ENCODE measurements at places on chromosomes 7 and 10.

DNA sequence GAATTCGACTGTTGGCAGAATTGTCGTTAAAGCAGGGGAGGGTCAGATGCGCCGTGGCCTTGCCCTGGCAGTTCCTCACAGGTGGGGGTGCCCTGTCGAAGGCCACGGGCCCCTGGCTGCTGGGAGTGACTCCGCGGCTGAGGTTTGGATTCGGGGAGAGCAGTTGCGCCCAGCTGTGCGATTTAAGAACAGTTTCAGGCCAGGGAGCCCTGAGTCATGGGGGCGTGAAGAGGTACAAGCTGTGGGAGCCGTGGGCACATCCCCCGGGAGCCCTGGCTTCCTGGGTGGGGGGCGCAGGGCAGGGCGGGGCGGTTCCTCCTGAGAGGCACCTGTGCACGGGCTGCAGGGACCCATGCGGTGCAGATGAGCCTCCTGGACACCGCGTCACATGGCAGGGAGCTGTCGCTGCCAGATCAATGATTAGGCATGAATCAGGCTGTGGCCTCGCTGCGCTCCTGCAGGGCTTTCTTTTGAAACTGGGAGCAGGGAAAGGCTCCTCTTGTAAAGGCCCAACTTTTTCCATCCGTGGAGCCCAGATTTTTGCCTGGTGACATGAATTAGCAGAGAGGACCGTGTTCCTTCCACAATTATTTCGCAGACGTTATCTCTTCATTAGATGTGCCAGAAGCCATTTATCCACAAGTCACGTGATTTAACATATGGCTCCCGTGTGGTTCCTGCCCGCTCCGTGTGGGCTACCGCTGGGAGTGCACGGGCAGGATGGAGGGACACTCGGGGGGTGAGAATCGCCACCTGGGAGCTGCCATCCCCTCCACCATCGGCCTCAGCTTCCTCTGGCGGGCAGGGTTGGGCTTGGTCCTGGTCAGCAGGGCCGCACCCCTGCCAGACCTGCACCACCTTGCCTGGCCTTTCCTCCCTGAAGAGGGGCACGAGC, 918 bp downstream of the PWWP2B start:
- peak; percentile 78 for DNase-seq
- no peaks in the 10 kb centered on the region for H3K36me3 ChIP-seq
- H3K27ac ChIP-seq, result peak overlapping the region; percentile 84
- H3K27me3 ChIP-seq, result peaks cover 6% of the 10 kb centered on the region
- H3K4me3 ChIP-seq, result peak overlapping the region; percentile 85

GRCh38 chr7:132269718-132270117, 306.6 kb downstream of the PLXNA4 start:
- H3K4me1 ChIP-seq, result no peaks in the 10 kb centered on the region
- H3K4me3 ChIP-seq, result no peak overlapping the region
- peaks cover 2% of the 10 kb centered on the region for H3K27me3 ChIP-seq
- H3K27ac ChIP-seq, result no peak overlapping the region
- H3K36me3 ChIP-seq, result no peaks in the 10 kb centered on the region

DNA sequence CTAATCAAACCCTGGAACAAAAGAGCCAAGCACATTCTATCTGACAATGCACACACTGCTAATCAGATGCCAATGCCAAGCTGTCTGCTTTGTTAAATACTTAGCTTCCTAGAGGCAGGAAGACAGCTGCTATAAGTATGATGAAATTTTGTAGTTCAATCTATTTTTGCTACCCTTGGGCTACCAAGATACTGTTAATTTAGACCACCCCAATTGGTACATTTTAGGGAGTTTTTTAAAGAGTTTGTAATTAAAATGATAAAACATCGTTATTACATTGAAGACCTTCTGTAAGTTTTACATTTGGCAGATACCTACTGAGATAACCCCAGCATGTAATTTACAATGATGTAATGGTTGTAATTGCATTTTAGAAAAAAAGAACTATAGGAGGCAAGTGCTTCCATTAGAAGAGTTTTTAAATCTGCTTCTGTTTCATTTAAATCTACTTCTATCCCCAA, 268.5 kb downstream of the ADK start:
- DNase-seq, result no peak
- H3K27ac ChIP-seq, result no peak overlapping the region
- H3K4me1 ChIP-seq, result peaks cover 6% of the 10 kb centered on the region

- H3K4me1 ChIP-seq, result no peaks in the 10 kb centered on the region
- H3K27me3 ChIP-seq, result peaks cover 30% of the 10 kb centered on the region
- H3K27ac ChIP-seq, result no peak overlapping the region
Measured at GRCh38 chr7:141042222-141043193, 27.8 kb upstream of the MRPS33 start.

GRCh38 chr10:133230387-133231195, 574 bp downstream of the UTF1 start:
- H3K4me1 ChIP-seq, result peaks cover 19% of the 10 kb centered on the region
- H3K4me3 ChIP-seq, result no peak overlapping the region
- peak; percentile 69 for DNase-seq
- H3K27me3 ChIP-seq, result peaks cover 58% of the 10 kb centered on the region

- no peaks in the 10 kb centered on the region for H3K27me3 ChIP-seq
- H3K4me3 ChIP-seq, result no peak overlapping the region
- no peaks in the 10 kb centered on the region for H3K36me3 ChIP-seq
- no peaks in the 10 kb centered on the region for H3K4me1 ChIP-seq
- H3K27ac ChIP-seq, result no peak overlapping the region
Measured at GRCh38 chr10:1577945-1578344, 159.4 kb downstream of the ADARB2 start.

DNA sequence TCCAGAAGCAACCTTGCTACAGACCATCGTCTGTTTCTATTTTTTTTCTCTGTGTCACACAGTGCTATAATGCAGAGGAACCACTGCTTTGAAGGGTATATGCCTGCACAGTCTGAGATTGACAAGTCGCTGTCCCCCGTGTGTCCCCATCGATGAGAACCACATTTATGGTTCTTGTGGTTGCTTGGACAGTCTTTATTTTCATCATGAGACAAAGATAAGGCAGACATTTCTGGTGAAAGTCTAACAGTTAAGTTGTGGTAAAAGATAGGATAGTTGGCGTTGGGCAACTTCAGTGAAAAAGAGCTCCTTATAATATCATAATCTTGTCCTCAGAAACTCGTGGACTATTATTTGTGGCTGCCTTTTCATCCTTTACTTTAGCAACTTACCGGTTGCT, 6.3 kb upstream of the AKR1E2 start:
- DNase-seq, result no peak
- H3K27me3 ChIP-seq, result peaks cover 46% of the 10 kb centered on the region
- H3K36me3 ChIP-seq, result no peaks in the 10 kb centered on the region

DNA sequence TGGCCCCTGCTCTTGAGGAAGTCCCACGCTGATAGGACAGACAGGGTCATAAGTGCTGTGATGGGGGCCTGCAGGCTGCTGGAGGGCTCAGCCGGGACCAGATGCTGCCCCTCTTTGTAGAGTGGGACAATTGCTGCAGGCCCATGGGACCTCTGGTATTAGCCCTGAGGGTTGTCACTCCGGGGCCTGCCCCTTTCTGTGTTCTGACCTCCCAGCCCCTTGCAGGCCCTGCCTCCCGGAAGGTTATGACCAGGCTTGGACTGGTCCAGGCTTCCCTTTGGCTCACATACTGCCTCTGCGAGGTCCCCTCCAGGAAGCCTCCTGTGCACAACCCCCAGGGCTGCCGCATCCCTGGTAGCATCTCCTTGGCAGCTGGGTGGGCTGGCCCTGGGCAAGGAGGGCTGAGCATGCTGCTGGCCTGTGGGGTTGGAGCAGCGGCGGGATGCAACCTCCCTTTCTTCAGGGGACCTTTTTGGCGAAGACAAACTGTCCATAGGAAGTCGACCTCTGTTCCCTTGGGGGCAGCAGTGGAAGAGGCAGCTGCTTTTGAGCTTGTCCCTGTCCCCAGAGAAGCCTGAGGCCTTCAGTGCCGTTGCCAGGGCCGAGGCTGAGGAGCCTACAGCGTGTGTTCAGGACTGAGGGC, 8.8 kb downstream of the LIMK1 start:
- H3K27ac ChIP-seq, result no peak overlapping the region
- no peak for DNase-seq
- H3K27me3 ChIP-seq, result no peaks in the 10 kb centered on the region
- H3K4me3 ChIP-seq, result no peak overlapping the region
- H3K36me3 ChIP-seq, result peaks cover 5% of the 10 kb centered on the region
- H3K4me1 ChIP-seq, result peaks cover 21% of the 10 kb centered on the region

DNA sequence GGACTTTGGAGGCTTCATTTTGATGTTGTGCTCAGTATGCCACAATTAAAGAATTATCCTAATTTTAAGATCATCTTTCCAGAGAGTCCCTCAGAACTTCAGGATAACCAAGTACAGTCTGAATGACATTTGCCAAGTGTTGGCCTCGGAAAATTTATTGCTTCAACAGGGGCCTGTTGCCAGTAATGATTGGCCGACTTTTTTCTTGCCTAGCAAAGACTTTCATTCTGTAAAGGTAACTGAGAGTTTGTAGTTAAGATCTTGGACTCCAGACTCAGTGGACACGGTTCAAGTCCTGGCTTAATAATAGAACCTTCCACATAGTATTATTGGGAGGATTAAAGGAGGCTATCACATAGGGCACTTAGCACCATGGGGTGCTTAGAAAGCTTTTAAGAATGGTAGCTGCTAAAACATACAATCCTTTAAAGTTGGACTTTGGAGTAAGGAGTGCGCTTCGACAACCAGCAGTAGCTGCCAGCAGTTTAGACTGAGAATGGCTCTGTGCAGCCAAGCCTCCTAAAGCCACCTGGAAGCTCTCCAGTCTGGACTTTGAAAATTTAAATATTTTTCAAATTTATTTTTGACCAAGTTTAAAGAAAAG, 90.0 kb downstream of the PLCE1 start:
- no peak overlapping the region for H3K4me3 ChIP-seq
- no peaks in the 10 kb centered on the region for H3K36me3 ChIP-seq
- no peak overlapping the region for H3K27ac ChIP-seq
- DNase-seq, result no peak
- no peaks in the 10 kb centered on the region for H3K4me1 ChIP-seq
- H3K27me3 ChIP-seq, result no peaks in the 10 kb centered on the region

GRCh38 chr7:64886956-64887545, 16.0 kb upstream of the ZNF273 start:
- H3K4me3 ChIP-seq, result no peak overlapping the region
- no peaks in the 10 kb centered on the region for H3K36me3 ChIP-seq
- no peak for DNase-seq
